Uterus (tissue), 4 donors: ENCODE measurements at places on chromosomes 3 and 15. TPM values are rescaled to one million over a fixed set of nuclear protein-coding genes. Genes with fewer than 3 reads are reported as not detected.
A peak's percentile ranks its signal among the peaks of the same experiment; 100 is the strongest.

GRCh38 chr3:24493746-24494617 is 668 bp downstream of the THRB start:
- peak; percentile 60 for DNase-seq

GRCh38 chr3:105187344-105187743 is 179.4 kb upstream of the ALCAM start:
- DNase-seq = no peak

DNA sequence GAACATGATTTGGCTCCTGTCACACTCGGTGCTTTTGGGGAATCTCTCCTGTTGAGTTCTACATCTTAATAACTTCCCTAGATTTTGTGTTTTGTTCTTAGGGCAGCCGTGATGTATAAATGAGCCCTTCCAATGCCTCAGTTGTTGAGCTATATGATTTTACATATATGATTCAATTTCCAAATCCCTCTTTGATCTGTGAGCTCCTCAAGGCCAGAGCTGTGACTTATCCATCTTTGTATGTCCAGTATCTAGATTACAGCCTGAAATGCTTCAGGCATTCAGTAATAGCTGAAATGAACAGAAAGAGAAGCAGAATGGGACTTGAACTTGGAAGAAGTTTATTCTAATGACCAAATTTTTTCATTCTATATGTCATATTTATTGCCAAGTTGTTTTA is 26.6 kb downstream of the CGGBP1 start:
- DNase-seq = no peak

The ITGB5 gene
- 106 TPM for total RNA-seq

The GUCA1C gene
- not detected for total RNA-seq

DNA sequence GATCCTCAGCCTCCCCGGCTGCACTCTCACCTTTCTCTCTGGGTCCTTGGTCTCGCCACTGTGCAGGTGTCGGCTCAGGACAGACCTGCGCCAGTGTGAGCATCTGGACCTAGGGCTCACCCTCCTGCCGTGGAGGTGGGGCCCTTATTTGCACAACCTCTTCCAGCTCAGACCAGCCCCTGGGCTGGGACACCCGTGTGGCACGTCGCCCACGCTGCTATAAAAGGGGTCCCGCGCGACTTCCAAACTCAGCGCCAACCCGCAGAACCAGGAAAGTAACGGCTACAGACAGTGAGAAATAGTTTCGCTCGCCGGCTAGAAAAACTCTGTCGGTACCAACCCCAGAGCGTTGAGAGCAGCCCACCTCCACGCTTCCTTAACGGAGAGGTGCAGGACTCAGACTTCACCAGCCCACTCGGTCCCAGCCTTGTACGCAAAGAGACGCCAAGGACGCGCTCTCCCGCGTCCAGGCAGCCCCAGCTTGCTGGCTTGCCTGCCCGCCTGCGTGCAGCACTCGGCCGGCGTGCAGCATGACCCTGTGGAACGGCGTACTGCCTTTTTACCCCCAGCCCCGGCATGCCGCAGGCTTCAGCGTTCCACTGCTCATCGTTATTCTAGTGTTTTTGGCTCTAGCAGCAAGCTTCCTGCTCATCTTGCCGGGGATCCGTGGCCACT is at the start of the genes DUOX2 and DUOXA2:
TSS of gene DUOX2 (minus strand) at position 97 of the 675 bp plus-strand sequence. CDS start 761 bp downstream, outside the sequence.
TSS of gene DUOXA2 (plus strand) at position 251 of the 675 bp plus-strand sequence. CDS start at position 531, 280 bp downstream.
- no peak for DNase-seq

DNA sequence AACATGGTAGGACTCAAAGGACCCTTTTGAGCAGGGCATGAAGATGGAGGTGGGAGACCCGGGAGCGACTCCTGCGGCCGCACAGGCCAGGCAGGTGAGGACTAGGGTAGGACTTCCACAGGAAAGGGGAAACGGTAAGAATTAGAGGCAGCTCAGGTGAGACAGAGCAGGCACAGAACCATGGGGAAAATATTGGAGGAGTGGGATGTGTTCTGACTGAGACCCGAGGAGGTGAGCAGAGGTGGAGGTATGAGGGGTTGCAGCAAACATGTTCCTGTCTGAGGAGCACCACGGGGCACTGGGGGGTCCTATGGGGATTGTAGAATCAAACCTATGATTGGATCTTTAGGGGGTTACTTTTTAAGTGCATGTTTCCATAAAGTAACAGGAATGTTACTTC is 1.4 kb upstream of the ISG20 start:
- no peak for DNase-seq

The DCUN1D1 gene
- 13.1 TPM for total RNA-seq

DNA sequence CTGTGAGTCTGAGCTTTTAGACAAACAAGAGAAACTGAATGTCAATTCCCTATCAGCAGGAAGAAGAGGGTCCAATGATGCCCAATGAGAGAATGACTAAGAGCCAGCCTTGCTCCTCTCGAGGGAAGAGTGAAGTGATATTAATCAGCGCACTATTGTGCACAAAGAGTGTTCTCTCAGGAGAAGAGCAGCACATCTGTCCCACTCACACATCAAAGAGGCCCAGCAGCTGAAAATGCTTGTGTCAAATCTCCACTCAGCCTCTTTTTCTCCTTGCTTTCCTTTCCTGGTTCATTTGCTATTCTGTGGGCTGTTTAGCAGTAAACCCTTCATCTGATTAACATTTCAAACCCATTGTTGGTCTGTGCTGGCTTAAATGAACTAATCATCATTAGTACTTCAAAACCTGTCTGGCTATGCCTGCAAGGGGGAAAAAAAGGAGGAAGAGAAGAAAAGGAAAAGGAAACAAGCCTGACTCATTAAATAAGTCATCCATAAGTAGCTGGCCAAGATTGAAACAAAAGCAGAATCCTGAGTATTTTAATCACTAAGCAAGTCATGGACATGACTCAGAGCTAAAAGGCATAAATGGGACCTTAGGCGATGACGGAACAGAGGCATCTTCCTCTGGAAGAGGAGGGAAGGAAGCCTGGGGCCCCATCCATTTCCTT is 912.7 kb downstream of the TUSC7 start:
- no peak for DNase-seq
